ENCODE measurements at places on chromosomes 5 and 9. TPM values are rescaled to one million over a fixed set of nuclear protein-coding genes. Genes with fewer than 3 reads are reported as not detected.

DNA sequence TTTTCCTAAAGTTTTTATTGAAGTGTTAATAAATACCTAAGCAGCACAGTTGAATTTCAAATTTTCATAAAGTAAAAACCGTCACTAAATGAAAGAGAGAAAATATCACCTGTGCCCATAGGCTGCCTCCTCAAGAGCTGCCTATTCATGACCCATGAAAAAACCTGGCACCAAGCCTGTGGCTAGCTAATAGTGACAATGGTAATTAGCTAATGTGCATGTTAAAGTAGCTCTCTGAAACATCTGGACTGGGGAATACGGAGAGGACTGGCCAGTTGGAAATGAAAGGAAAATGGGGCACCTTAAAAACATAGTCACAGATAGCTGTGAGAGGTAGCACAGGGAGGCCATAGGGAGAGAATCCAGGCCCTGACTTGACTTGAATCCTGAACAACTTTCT lies 5.4 kb upstream of the GNE start:
- H3K36me3 ChIP-seq: no peaks in the 10 kb centered on the region
- no peaks in the 10 kb centered on the region for H3K27me3 ChIP-seq
- H3K27ac ChIP-seq: no peak overlapping the region
- DNase-seq: no peak

DNA sequence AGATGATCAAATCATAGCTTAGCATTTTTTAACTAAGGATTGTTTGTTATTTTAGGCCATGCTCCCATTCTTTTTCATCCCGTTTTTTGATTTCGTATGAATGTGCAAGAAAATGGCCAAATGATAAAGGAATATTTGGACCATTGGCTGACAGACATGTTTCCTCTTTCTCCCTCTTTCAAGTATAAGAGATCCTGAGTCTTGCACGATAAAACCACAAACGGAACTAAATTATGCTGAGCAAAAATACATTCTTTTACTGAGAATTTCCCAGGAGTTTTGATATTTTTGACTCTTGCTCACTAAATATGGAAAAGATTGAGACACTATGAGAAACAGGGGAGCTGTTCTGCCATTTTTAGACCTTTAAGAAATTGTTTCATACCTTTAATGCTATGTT lies 90.4 kb upstream of the KLF9 start:
- H3K4me1 ChIP-seq: no peaks in the 10 kb centered on the region
- no peak overlapping the region for H3K27ac ChIP-seq
- H3K4me3 ChIP-seq: no peak overlapping the region

GRCh38 chr5:172768573-172769341 lies 2.2 kb downstream of the DUSP1 start:
- H3K4me3 ChIP-seq: peak overlapping the region; percentile 100
- peak; percentile 41 for DNase-seq
- H3K4me1 ChIP-seq: peaks cover 47% of the 10 kb centered on the region
- H3K27ac ChIP-seq: peak overlapping the region; percentile 100

DNA sequence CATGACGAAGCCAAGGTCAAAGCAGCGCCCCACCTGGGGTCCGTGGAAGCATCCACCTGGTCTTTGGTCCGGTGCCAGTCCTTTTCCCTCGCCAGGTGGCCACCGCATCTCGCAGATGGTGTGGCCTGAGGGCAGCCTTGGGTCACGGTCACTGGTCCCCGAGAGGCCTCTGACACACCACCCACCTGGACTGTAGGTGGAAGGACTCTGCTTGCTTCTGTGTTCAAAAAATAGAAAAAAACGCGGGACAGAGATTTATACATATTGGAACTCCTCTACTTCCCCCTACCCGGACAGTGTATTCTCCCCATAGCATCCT lies 466 bp upstream of the TTC39B start:
- peaks cover 6% of the 10 kb centered on the region for H3K4me1 ChIP-seq
- no peak overlapping the region for H3K4me3 ChIP-seq
- H3K36me3 ChIP-seq: no peaks in the 10 kb centered on the region
- peak overlapping the region; percentile 73 for H3K27ac ChIP-seq

GRCh38 chr5:85452322-85453025 lies 1067.8 kb upstream of the EDIL3 start:
- no peaks in the 10 kb centered on the region for H3K27me3 ChIP-seq
- H3K4me1 ChIP-seq: no peaks in the 10 kb centered on the region
- DNase-seq: no peak
- H3K4me3 ChIP-seq: no peak overlapping the region
- H3K27ac ChIP-seq: no peak overlapping the region

GRCh38 chr9:17813798-17814197 lies 234.9 kb downstream of the SH3GL2 start:
- no peak overlapping the region for H3K27ac ChIP-seq
- no peaks in the 10 kb centered on the region for H3K27me3 ChIP-seq
- H3K4me1 ChIP-seq: no peaks in the 10 kb centered on the region
- H3K4me3 ChIP-seq: no peak overlapping the region
- DNase-seq: no peak
- no peaks in the 10 kb centered on the region for H3K36me3 ChIP-seq

- H3K4me1 ChIP-seq: peaks cover 14% of the 10 kb centered on the region
- H3K27me3 ChIP-seq: no peaks in the 10 kb centered on the region
- H3K27ac ChIP-seq: no peak overlapping the region
- H3K4me3 ChIP-seq: no peak overlapping the region
These were observed 294.7 kb upstream of the DMRT1 start for GRCh38 chr9:546797-547223.

GRCh38 chr9:109020581-109021511 lies 7.5 kb upstream of the CTNNAL1 start:
- H3K4me3 ChIP-seq: no peak overlapping the region
- H3K27ac ChIP-seq: no peak overlapping the region
- peaks cover 22% of the 10 kb centered on the region for H3K4me1 ChIP-seq
- H3K36me3 ChIP-seq: no peaks in the 10 kb centered on the region
- H3K27me3 ChIP-seq: no peaks in the 10 kb centered on the region
- no peak for DNase-seq

- no peak for DNase-seq
- no peaks in the 10 kb centered on the region for H3K4me1 ChIP-seq
- H3K27me3 ChIP-seq: no peaks in the 10 kb centered on the region
- H3K4me3 ChIP-seq: no peak overlapping the region
These were observed 291.2 kb downstream of the ARHGAP26 start for GRCh38 chr5:143061161-143061945.

- H3K36me3 ChIP-seq: no peaks in the 10 kb centered on the region
- no peak for DNase-seq
- no peaks in the 10 kb centered on the region for H3K27me3 ChIP-seq
- H3K27ac ChIP-seq: no peak overlapping the region
These were observed 2.0 kb upstream of the URM1 start for GRCh38 chr9:128369024-128369706.

GRCh38 chr5:78905084-78905938 lies 79.8 kb downstream of the ARSB start:
- no peaks in the 10 kb centered on the region for H3K27me3 ChIP-seq
- no peaks in the 10 kb centered on the region for H3K36me3 ChIP-seq
- H3K27ac ChIP-seq: no peak overlapping the region
- H3K4me1 ChIP-seq: peaks cover 25% of the 10 kb centered on the region

GRCh38 chr5:6525422-6525821 lies 76.8 kb downstream of the UBE2QL1 start:
- no peak overlapping the region for H3K27ac ChIP-seq
- H3K4me1 ChIP-seq: no peaks in the 10 kb centered on the region
- no peaks in the 10 kb centered on the region for H3K36me3 ChIP-seq

GRCh38 chr9:129765764-129766317 lies 13.0 kb upstream of the PTGES start:
- H3K36me3 ChIP-seq: no peaks in the 10 kb centered on the region
- no peak overlapping the region for H3K4me3 ChIP-seq
- H3K4me1 ChIP-seq: no peaks in the 10 kb centered on the region
- no peaks in the 10 kb centered on the region for H3K27me3 ChIP-seq
- no peak overlapping the region for H3K27ac ChIP-seq
- no peak for DNase-seq

DNA sequence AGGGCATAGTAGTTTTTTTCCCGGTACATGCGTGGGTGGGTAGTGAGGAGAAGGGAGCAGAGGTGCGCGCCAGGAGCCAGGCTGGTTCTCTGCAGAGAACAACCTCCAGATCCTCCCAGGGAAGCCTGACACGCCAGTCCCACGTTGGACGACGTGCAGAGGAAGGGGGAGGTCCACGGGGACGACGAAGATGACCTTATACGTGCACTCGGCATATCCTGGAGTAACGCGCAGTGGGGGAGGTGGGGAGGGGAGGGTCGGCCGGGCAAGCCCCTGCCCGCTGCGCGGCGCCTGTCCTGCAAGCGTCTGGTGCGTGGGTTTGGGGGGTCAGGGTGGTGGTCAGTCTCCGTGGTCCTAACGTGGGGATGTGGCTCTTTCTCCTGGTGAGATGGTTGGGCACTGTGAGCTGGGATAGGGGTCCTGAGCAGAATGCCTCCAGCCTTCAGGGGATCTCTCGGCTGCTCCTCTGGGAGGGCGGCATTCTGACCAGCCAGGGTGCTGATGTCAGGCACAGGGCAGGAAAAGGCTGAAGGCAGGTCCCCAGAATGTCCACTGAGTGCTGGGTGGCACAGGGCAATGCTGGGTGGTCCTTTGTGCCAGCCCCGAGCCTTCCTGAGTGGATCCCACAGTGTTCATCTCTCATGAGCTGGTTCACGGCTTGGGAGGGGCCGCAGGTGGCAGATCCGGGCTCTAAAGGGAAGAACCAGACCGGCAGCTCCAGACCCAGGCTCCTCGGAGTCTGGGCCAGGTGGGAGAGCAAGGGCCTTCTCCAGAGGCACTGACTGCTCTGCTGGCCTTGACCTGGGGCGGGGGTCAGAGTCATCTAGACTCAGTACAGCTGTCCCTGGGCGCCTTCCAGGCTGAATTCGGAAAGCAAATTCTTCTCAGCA lies 10.5 kb upstream of the SCGB3A1 start:
- no peak overlapping the region for H3K27ac ChIP-seq
- H3K4me1 ChIP-seq: no peaks in the 10 kb centered on the region
- no peak for DNase-seq
- H3K36me3 ChIP-seq: no peaks in the 10 kb centered on the region

DNA sequence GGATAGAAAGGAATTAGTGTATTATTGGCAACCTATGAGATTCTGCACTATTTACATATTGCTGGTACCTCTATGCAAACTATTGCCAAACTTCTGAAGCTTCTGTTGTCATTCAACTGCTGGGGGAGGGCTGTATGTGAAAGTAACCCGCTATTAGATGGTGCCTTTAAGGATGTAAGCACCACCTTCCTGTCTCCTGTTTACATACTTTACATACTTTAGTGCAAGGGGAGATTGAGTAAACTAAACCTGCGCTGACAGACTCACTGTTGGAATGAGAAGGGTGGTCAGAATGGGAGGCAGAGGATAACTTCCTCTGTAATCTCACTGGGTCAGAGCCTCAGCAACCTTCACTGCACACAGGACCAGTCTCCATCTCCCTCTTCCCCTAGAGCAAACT lies 123.8 kb downstream of the NR3C1 start:
- no peak overlapping the region for H3K4me3 ChIP-seq
- H3K27me3 ChIP-seq: no peaks in the 10 kb centered on the region
- peaks cover 19% of the 10 kb centered on the region for H3K36me3 ChIP-seq

DNA sequence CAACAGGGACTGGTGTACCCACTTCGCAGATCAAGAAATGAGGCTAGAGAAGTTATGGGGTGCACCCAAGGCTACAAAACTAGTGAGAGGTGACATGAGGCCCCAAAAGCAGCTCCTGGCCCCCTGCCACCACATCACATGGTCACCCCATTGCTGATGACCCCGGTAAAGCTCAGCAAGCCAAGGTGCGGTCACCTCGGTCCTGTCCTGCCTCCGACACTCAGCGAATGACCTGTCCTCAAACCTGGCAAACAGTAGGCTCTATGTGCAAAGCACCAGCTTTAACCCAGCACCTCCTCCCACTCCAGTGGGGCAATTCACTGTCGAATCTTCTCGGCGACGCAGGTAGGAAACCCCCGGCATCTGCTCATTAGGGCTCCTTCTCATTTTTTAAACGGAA lies 307.4 kb downstream of the RAB3C start:
- H3K27me3 ChIP-seq: no peaks in the 10 kb centered on the region
- H3K36me3 ChIP-seq: no peaks in the 10 kb centered on the region
- H3K27ac ChIP-seq: no peak overlapping the region
- no peaks in the 10 kb centered on the region for H3K4me1 ChIP-seq
- H3K4me3 ChIP-seq: no peak overlapping the region

DNA sequence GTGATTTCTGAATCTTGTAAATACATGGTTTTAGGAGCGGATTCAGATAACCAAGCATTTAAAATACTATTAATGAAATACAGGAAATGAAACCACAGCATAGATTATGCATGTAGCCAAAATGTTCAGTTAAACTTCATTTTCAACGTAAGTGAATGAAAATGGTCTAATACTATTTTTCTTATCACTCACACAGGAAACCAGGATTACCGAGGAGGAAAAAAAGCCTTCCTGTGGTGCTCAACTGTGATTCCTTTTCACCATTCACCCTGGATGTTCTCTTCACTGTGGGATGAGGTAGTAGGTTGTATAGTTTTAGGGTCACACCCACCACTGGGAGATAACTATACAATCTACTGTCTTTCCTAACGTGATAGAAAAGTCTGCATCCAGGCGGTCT lies 83.4 kb upstream of the ZNF169 start:
- no peaks in the 10 kb centered on the region for H3K27me3 ChIP-seq
- H3K4me3 ChIP-seq: no peak overlapping the region
- no peak overlapping the region for H3K27ac ChIP-seq
- DNase-seq: no peak

- H3K36me3 ChIP-seq: no peaks in the 10 kb centered on the region
- H3K4me3 ChIP-seq: no peak overlapping the region
- no peaks in the 10 kb centered on the region for H3K27me3 ChIP-seq
- no peak for DNase-seq
These were observed 220.2 kb downstream of the ADAMTS6 start for GRCh38 chr5:65261499-65261898.

DNA sequence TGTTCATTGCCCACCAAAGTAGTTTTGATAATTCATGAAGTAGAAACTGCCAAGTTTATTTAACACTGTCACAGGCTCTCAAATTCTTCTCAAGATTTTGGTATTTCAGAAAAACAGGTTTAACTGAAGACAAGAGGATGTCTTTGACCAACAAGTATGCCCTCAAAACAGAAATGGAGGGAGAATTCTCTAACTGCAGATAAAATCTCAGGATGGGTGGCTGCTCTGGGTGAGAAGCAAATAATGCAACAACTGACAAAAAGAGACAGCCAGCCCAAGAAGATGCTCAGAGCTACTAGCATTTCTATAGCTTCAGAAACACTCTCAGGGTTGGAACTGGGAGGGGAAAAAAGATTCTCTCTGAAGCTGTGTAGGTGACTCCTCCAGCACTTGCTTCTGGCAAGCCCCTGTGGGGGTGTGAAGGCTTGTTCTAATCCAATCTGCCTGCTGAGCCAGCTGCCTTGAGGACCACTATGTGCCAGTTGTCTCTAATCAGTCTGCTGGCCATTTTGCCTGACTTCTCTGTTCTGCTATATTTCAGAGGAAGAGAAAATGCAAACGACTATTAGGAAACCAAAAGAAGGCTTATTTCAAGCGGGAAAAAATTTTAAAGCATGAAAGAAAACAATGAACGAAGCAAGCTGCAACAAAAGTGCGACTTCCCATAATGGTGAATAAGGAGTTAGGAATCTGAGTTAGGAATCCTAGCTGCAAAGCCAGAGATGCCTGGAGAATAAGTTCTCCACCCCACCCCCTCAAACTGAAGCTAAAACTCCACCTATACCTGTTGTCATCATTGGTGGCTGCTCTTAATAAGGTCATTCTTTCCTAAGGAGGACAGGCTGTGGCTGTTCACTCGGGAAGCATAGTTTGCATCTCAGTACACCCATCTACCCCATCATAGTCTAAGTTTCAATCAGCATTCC lies 147.5 kb downstream of the GNAQ start:
- DNase-seq: no peak
- no peaks in the 10 kb centered on the region for H3K27me3 ChIP-seq

RNF183 gene
- 0.16 TPM for total RNA-seq

CDH18 gene
- total RNA-seq: 0.20 TPM

ACTBL2 gene
- 0.12 TPM for total RNA-seq

STRBP gene
- 17.0 TPM for total RNA-seq

PDLIM7 gene
- total RNA-seq: 4.8 TPM

PRRC2B gene
- 125 TPM for total RNA-seq

NR5A1 gene
- total RNA-seq: not detected

ZFR gene
- 17.4 TPM for total RNA-seq

PCDHB4 gene
- 3.3 TPM for total RNA-seq

PPP1R26 gene
- total RNA-seq: 12.3 TPM

Measured in pancreas (tissue), 10 donors.